Bronchial epithelial cell (primary cell): ENCODE measurements at places on chromosomes 12 and 14.

GRCh38 chr12:26318661-26319068 is 123.3 kb downstream of the SSPN start:
- peak; percentile 86 for DNase-seq

- DNase-seq: peak; percentile 68
These were observed 744 bp upstream of the MYL6 start for GRCh38 chr12:56157201-56158028.

GRCh38 chr12:31752450-31752849 is 23.6 kb upstream of the AMN1 start:
- DNase-seq: no peak

GRCh38 chr14:89813617-89814031 is 140.9 kb downstream of the EFCAB11 start:
- DNase-seq: peak; percentile 45

DNA sequence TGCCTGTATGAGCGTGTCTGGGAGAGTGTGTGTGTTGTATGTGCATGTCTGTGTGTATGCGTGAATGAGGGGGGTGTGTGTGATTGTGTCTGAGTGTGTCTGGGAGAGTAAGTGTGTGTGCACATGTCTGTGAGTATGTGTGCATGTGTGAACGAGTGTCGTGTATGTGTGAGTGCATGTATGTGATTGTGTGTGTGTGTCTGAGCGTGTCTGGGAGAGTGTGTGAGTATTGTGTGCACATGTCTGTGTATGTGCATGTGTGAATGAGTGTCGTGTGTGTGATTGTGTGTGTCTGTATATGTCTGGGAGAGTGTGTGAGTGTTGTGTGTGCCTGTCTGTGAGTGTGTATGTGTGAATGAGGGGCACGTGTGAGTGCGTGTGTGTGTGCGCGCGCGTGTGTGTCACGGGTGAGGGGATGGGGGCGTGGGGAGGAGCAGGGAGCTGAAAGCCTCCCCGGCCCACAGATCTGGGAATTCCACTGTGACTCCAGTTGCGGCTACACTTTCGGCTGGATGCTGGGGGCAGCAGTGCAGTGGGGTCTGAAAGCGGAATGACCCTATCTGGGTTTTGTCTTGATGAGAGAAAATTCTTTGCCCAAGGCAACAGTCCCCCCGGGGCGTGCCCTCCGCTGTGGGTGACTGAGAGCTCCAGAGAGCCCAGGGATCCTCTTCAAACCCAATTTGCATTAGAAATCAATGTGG is 138.1 kb upstream of the MED13L start:
- DNase-seq: no peak

DNA sequence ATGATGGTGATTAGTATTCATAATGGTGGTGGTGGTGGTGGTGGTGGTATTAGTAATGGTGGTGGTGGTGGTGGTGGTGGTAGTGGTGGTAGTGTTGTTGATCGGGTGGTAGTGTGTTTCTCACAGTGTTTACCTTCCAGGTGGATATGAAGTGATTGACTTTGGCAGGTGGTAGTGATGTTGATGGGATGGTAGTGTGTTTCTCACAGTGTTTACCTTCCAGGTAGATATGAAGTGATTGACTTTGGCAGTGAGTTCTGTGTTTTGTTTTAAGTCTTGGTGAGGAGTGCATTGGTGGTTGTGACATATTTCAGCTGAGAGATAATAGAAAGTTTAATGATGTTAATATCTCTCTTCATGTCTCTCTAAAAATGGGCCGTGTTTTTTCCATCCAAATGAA is 189.4 kb downstream of the TMTC2 start:
- DNase-seq: no peak

DNA sequence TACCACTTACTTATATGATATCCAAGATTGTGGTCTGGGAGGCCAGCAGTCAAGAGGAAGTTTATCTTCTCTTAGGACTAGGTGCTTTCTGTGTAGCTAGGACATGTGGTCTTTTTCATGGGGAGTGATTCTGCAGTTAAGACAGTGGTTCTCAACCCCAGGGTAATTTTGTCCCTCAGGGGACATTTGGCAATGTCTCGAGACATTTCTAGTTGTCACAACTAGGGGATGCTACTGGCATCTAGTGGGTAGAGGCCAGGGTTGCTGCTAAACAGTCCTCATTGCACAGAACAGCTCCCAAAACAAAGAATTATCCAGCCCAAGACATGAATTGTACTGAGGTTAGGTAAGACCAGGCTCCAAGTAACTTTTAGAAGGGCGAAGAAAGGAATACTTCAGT is 20.0 kb downstream of the AMDHD1 start:
- DNase-seq: no peak

DNA sequence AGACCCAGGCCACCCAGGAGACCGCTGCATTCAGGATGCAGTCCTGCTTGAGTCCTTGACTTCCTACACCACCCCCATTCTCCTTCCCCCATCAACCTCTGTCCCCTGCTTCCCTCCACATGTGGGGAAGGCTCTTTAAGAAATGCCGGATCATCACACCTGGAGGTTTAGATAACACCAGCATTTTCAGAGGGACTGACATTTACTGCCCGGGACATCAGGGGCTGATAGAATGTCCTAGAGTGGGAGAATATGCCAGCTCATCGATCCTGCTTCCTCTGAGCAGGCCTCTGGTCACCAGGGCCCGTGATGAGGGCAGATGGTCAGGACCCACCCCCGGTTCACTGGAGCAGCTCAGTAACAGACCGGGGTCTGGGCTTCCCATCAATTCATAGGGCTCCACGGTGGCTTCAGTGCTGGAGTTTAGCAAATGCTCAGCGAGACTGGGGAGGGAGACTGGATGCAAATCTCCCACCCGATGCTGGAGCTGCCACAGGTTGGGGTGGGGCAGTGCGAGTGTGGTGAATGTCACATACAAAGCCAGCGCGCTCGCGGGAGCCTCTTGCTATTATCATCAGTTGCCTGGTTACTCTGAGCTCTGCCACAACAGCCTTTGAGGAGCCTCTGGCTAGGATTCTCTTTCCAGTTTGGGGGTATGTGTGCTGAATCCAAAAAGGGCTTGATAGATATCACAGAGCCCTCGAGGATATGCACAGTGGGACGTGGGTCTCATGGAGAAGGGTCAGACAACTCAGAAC is 111.6 kb downstream of the RBM19 start:
- no peak for DNase-seq

- peak; percentile 59 for DNase-seq
These were observed 74.2 kb upstream of the ATP2B1 start for GRCh38 chr12:89782807-89783206.

DNA sequence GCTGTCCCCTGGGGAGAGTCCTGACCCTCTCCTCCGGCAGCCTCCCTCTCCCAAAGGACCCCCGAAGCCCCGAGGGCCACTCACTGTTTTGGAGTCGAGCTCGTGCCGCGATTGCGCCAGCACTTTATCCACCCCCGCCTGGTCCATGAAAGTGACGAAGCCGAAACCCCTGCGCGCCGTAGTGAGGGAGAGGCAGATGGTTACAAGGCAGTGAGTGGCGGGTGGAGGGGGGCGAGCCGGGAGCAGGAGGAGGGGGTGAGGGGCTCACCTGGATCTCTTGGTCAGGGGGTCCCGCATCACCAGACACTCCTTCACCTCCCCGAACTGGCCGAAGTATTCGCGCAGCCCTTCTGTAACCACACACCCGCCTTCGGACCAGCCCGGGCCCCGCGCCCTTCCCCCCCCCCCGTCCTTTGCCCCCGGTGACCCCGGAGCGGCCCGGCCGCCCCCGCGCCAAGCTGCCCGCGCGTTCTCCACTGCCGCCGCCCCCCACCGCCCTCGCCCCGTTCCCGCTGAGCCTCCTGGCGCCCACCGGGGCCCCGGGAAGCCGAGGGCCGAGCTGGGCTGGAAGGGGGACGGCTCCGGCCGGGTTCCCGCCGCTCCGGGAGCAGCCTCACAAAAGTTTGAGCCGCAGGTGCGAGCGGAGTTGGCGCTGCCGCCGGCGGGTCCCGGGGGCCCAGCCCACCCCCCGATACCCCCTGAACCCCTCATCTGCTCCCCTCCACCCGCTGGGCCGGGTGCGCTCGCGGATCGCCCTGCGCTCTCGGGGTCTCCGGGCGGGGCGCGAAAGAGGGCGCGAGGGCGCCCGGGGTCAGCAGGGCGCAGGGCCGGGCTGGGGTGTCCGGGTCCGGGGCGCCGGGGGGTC is 808 bp downstream of the MSI1 start:
- DNase-seq: no peak

DNA sequence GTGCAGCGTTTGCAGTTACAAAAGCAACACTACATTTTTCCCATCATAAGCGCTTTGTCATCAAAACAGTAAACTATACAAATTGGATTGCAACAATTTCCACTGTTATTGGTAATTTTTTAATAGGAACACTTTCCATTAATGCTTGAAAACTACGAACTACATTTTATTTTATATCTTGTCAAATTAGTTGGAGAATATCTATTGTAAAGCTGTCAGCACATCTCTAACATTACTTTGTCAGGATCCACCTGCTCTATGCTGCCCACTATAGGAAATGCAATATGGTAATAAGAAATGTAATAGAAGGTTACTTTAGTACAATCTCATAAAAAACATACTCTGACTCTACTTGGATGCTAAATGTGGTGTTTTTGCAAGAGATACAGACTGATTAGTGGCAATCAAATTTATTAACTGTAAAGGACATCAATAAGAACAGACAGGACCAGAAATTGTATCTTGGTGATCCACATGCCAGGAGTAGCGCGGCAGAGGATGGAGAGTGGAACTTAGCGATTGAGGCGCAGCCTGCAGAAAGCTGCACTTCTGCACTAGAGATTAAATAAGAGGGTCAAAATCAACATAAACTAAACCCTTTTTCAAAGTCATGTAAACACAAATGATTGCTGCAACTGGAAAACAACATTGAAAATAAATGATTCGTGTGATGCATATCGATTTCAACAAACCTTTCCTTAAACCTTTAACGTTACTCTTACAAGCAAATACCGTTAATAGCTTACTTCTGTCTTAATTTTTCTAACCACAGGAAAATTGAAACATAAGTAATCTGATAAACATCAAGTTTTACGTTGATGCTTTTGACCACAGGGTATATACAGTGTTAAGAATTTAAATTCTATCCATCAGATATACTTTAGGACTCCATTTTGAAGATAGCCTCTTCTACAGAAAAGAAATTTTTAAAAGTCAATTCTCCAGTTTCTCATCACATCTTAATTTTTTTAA is 3.6 kb upstream of the ARID2 start:
- DNase-seq: peak; percentile 66

GRCh38 chr12:124921200-124922031 is 7.0 kb upstream of the UBC start:
- peak; percentile 52 for DNase-seq

- DNase-seq: peak; percentile 83
These were observed 29.8 kb downstream of the ITPK1 start for GRCh38 chr14:93085911-93086310.

GRCh38 chr14:22456998-22457594 is 131.9 kb downstream of the DAD1 start:
- no peak for DNase-seq

DNA sequence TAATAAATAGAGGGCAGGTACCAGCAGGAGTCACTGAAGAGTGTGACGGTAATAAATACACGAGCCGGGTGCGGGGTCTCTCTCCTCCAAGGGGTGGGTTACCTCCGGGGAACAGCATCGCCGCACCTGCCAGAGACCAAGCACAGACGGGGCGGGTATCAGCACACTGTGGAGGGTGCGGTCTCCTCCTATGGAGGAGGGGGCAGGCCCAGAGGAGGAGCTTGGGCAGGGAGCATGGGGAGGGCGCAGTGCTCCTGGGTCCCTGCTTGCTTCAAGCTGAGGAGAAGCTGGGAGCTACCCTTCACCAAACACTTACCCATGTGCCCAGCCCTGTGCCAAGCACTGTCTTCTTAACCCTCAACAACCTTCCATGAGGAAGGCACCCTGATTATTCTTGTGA is 12.8 kb downstream of the PGF start:
- DNase-seq: no peak
